ENCODE measurements at places on chromosomes 16 and 17.
A peak's percentile ranks its signal among the peaks of the same experiment; 100 is the strongest.

- no peak for DNase-seq
These were observed 26.2 kb upstream of the ZNF652 start for GRCh38 chr17:49388290-49388640.

GRCh38 chr16:7185689-7186088 lies 147.0 kb upstream of the RBFOX1 start:
- no peak for DNase-seq

GRCh38 chr17:19678581-19679453 lies 30.3 kb downstream of the ALDH3A2 start:
- no peak for DNase-seq

DNA sequence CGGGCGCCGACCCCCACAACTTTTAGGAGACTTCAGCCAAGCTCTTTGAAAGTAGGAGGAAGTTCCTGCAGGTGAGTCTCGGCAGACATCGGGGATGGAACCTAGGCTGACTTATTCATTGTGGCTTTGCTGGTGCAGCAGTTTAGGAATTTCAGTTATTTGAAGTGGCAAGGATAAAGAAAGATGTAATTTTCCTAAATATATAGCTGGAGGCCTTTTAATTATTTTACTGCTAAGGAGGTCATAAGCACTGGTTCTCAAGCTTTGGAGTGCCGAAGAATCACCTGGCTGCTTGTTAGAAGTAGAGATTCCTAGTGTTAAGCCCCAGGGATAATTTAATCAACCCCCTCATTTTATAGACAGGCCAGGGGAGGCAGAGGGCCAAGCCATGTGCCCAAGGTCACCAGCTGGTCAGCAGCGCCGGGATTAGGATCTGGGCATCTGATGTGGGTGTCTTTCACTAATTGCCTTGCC lies 28.9 kb upstream of the BCAR1 start:
- DNase-seq = no peak

GRCh38 chr17:72297326-72298115 lies 176.7 kb downstream of the SOX9 start:
- DNase-seq = peak; percentile 18

GRCh38 chr16:66481081-66481942 lies 54.2 kb downstream of the BEAN1 start:
- DNase-seq = no peak

DNA sequence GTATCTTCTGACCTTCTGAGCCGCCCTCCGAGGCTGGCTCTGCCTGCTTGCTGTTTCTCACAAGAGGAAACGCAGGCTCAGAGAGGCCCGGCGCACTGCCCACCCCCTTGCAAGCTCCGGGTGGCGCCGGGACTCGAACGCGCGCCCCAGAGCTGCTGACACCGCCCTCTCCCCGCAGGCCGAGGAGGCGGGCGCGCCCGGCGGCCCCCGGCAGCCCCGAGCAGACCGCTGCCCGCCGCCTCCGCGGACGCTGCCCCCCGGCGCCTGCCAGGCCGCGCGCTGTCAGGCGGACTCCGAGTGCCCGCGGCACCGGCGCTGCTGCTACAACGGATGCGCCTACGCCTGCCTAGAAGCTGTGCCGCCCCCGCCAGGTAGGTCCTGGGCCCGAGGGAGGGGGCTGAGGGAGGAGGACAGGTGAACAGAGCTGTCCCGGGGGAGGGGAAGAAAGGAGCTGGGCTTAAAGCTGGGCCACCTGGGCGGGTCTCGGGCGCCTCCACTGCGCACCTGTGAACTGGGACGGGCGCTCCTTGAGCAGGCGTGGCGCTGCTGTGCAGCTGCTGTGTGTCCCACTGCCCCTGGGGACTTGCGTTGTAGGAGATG lies 18.2 kb downstream of the WFDC1 start:
- DNase-seq = no peak

GRCh38 chr17:50027172-50027880 lies 28.6 kb upstream of the ITGA3 start:
- no peak for DNase-seq

DNA sequence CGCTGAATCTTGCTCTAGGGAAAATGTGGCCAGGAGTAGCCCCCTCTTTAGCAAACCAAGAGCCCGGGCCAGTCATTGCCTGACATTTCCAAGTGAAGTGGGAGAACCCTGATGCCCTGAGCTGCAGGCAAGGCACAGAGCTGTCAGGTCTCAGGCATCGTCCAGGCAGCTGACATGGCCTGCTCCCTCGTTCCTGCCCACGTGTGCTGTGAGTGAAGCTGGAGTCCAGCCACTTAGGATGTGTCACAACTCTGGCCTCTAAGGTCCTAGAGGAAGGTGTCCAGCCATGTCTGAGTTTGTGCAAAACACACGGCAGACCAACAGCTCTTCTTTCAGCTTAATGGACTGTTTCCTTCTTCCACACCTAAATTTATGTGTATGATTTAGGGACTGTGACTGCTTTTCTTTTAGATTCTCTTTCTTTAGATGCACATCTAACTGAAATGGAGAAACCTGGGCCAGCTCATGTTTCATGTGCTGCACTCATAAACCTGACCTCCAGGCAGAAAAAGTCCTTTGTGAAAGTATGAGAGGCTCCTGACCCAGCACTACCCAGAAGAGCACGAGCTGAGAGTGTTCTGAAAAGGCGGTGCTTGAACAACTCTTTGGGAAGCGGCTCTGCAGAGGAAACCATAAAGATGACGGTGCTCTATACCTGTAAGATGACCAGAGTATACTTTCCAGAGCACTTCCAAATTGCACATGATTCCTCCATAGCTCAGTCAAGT lies 14.8 kb upstream of the LIMD2 start:
- DNase-seq = no peak
